ENCODE measurements at places on chromosomes 3 and 15.
A peak's percentile ranks its signal among the peaks of the same experiment; 100 is the strongest.

DNA sequence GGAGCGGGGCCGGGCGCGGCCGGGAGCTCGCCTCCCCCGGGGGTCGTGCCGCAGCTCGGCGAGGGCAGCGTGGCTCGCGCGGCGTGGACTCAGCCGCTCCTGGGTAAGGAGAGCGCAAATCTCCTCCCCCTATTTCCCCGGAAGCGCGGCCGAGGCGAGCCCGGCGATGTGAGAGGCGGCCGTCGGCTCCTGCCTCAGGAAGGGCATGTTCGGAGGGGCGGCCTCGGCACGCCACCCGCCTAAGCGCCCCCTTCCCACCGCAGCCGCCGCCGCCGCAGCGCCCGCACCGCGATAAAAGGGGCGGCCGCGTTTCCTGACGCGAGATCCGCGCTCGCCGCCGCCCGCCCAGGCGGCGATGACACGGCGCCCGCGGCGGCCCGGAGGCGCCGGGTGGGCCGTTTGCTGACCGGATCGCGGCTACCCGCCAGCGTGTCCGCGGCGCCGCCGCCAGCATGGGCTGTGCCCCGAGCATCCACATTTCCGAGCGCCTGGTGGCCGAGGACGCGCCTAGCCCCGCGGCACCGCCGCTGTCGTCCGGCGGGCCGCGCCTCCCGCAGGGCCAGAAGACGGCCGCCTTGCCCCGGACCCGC is at the start of gene PDE8A:
PDE8A (plus strand) TSS at position 146 of the 590 bp plus-strand sequence; CDS start at position 453, 307 bp downstream.
- peak; percentile 52 for DNase-seq

DNA sequence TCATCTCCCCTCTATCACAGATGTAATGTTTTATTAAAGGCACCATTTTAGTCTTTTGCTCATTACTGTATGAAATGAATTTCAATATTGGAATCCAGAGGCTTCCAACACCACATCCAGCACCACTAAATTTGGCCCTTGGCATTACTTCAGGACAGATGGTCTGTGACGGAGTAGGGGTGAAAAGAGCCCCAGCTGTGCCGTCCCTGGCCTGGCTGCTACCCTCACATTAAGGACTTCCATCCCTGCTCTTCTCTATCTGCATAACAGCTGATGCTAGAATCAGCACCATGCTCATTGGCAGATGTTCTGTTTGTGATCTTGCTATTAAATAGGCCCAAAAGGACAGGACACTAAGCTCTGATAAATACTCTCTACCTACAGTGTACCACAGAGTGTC is 152.9 kb downstream of the IL1RAP start:
- no peak for DNase-seq

DNA sequence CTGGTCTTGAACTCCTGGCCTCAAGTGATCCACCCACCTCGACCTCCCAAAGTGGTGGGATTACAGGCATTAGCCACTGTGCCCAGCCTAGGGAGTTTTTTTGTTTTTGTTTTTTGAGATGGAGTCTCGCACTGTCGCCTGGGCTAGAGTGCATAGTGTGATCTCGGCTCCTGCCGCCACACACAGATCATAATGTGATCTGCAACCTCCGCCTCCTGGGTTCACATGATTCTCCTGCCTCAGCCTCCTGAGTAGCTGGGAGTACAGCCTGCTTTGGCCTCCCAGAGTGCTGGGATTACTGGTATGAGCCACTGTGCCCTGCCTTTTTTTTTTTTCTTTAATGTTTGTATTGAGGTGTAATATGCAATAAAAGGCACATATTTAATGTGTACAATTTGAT is 78.2 kb downstream of the SMAD3 start:
- DNase-seq: no peak

GRCh38 chr3:36319680-36320079 is 60.6 kb upstream of the STAC start:
- DNase-seq: no peak

- no peak for DNase-seq
Observed at GRCh38 chr3:45017821-45018220, 8.3 kb upstream of the CLEC3B start.

DNA sequence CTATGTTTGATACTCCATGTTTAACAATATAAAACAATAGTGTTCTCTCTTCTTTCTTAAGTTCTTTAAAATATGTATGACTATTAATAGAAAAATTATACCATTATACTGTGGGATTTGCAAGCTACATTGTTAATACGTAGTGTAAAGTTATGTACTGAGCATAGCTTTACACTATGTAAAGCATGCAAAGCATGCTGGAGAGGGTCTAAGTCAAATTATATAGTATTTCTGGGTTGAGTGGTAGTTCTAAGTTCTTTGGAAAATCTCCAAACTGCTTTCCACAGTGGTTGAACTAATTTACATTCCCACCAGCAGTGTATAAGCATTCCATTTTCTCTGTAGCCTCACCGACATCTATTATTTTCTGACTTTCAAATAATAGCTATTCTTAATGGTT is 253.0 kb downstream of the RAP2B start:
- DNase-seq: no peak

GRCh38 chr15:99682455-99682854 is 50.8 kb downstream of the LYSMD4 start:
- peak; percentile 93 for DNase-seq

- no peak for DNase-seq
Observed at GRCh38 chr3:37139567-37140052, 34.8 kb downstream of the LRRFIP2 start.

GRCh38 chr3:53531749-53532148 is 37.3 kb downstream of the CACNA1D start:
- no peak for DNase-seq

DNA sequence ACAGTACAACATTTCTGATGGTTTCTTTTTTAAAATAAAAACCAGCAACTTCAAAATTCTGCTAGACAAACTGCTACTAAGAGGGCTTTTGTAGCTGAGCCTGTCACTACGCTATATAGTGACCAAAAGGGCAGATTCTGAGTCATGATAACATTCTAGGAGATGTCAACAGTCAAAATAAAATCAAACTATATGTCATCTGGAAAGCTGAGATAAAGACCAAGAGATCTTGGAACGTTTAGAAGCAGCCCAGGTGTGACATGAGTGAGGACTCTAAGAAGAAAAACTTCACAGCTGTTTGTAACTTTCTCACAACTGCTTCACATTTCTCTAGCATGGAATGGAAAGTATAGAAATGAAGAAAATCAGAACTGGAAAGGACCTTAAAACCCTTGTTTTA is 84.6 kb downstream of the FILIP1L start:
- no peak for DNase-seq

- DNase-seq: peak; percentile 65
Observed at GRCh38 chr3:195522254-195523023, 20.7 kb downstream of the PPP1R2 start.

DNA sequence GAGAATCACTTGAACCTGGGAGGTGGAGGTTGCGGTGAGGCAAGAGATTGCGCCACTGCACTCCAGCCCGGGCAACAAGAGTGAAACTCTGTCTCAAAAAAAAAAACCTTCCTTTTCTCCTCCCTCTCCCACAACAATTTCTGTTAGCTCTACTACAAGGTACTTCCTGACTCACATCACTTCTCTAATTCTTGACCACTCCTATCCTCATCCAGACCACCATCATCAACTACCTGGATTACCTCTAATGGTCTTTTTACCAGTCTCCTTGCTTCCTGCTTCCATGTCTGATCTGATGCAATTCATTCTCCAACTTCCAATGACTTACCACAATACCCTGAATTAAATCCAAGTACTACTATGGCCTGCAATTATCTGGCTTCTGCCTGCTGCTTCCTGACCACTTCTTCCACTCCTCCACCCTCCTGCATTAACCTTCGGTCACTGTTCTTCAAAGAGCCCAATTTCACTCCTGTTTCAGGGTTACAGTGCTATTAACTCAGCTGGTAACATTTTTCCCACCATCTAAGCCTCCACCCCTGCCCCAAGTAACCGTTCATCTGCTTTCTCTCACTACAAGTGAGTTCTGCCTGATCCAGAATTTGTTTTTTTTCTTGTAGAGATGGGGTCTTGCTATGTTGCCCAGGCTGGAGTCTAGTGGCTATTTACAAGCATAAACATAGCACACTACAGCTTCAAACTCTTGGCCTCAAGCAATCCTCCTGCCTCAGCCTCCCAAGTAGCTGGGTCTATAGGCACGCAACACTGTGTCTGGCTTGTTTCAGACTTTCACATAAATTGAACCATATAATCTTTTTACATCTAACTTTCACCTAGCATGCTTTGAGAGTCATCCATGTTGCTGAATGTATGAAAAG is 27.8 kb downstream of the DCAF1 start:
- DNase-seq: peak; percentile 8

DNA sequence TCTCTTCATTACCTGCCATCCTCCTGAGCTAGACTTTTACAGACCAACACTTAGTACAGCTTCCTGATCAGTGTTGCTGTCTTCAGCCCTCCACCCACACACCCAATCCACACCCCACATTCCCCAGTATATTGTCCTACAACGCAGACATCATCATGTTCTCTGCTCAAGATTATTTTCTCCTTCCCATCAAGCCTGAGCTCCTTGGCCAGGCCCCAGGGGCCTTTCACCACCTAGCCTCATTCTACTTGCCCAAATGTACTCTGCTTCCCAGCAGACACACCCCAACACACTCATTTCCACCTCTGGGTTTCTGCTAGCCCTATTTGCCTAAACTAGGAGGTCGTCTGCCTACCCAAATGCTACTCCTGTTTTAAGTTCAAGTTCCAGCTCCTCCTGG is 37.0 kb downstream of the DAPK2 start:
- DNase-seq: peak; percentile 36

DNA sequence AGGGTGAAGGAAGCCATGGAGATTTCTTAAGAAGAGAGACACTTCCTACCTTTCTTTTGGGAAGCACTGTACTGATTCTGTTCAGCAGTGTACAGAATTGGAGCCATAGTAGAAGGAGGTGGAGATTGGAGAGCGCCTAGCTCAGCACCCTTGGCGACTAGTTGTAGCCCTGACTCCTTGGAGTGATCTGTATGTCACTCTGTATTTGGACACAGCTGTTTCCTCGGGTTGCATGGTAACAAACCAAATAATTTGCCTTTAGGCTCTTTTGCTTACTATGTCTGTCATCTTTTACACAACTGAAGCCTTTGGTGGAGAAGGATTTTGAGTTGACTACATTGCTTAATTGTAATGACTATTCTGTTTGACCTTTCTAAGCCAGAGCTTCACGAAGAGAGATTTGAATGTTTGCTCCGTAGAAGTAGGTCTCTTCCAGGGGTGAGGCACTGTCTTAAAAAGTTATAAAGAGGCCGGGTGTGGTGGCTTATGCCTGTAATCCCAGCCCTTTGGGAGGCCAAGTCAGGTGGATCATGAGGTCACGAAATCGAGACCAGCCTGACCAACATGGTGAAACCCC is 77.1 kb downstream of the AKAP13 start:
- DNase-seq: no peak

DNA sequence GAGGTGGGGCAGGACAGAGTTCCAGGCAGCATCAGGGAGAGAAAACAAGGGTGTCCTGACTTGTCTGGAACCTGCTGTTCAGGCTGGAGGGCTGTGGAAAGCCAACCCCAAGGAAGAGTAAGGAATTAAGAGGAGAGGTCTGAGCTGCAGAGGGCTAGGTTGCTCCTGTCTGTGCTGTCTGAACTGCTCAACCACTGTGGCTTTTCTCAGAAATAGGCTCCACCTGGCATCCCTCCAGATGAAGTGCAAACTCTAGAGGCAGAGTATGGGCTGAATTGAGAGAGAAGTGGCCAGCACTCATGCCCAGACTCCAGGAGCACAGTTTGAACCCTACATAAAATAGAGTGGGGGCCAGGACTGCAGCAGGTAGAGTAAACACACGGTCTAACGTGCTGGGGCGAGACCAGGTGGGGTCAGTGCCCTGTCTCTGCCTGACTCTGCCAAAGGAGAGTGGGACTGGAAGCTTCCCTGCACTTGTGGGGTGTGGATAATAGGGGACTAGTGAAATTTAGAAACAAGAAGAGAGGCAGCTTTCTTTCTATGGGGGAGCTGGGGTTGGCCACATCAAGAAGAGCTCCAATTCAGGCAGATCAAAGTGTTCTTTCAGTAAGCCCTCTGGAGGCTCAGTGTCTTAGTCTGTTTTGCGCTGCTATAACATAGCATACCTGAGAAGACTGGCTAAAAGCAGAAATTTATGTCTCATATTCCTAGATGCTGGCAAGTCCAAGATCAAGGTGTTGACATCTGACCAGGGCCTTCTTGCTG is 28.0 kb upstream of the MNS1 start:
- no peak for DNase-seq

GRCh38 chr3:86563400-86563970 is 427.5 kb downstream of the VGLL3 start:
- peak; percentile 58 for DNase-seq

DNA sequence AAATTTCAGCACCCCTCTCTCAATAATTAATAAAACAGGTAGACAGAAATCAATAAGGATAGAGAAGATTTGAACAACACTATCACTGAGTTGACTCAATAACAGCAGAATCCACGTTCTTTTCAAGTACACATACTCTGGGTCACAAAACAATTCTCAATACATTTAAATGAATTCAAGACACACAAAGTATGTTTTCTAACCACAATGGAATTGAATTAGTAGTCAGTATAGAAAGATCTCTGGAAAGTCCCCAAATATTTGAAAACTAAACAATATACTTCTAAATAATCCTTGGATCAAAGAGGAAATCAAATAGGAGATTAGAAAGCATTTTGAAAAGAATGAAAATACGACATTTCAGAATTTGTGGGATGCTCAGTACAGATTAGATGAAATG is 40.0 kb downstream of the TKT start:
- no peak for DNase-seq

GRCh38 chr3:121660356-121661171 is at the start of gene HCLS1:
Gene HCLS1, minus strand, starts transcription at chr3:121660903. Its CDS starts 2,556 bp downstream, at chr3:121658347.
- DNase-seq: peak; percentile 33

DNA sequence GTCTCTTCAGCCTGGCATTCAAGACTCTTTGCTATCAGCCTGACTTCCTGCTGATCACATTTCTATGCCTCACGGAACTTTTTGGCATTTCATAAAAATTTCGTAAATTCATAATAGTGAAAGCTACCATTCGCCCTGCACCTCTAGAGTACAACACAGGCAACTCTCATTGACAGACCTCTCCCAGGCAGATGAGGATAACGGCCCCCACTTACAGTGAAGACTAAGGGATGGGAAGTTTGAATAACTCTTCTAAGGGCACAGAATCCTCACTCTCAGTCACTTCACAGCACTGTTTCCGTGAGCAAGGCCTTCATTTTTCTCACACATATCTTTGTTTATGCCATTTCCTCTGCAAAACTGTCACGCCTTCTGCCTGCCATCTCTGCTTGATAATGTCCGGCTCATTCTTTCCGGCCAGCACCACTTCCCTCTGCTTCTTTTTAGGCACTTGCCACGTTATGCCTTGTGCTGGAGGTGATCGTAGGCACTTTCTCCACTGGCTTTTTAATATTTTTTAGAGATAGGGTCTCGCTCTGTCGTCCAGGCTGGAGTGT is 224.1 kb upstream of the HES1 start:
- DNase-seq: no peak
